ENCODE measurements at places on chromosomes 5 and 9. TPM values are rescaled to one million over a fixed set of nuclear protein-coding genes. Genes with fewer than 3 reads are reported as not detected.

DNA sequence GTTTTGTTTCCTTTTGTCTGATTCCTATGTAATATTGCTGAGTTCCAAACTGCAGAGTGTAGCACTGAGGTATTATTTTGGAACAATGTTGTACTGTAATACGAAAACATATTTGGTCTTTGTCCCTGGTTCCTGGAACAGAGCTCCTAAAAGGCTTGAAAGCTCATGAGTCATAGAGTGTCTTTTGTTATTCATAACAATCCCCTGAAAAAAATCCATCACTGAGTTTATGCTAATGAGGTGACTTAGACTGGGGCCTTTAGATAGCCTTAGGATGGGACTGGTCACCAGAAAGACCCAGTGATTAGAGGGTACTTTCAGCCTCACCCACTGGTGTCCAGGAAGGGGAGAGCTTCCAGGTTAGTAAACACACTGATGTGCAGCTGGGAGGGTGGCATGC, 132.7 kb upstream of the POU5F2 start:
- no peak overlapping the region for H3K27ac ChIP-seq
- H3K4me1 ChIP-seq = no peaks in the 10 kb centered on the region
- no peaks in the 10 kb centered on the region for H3K27me3 ChIP-seq
- no peaks in the 10 kb centered on the region for H3K36me3 ChIP-seq

GRCh38 chr5:97162045-97162444, 19.6 kb upstream of the LIX1 start:
- peaks cover 29% of the 10 kb centered on the region for H3K36me3 ChIP-seq
- peak; percentile 82 for DNase-seq

DNA sequence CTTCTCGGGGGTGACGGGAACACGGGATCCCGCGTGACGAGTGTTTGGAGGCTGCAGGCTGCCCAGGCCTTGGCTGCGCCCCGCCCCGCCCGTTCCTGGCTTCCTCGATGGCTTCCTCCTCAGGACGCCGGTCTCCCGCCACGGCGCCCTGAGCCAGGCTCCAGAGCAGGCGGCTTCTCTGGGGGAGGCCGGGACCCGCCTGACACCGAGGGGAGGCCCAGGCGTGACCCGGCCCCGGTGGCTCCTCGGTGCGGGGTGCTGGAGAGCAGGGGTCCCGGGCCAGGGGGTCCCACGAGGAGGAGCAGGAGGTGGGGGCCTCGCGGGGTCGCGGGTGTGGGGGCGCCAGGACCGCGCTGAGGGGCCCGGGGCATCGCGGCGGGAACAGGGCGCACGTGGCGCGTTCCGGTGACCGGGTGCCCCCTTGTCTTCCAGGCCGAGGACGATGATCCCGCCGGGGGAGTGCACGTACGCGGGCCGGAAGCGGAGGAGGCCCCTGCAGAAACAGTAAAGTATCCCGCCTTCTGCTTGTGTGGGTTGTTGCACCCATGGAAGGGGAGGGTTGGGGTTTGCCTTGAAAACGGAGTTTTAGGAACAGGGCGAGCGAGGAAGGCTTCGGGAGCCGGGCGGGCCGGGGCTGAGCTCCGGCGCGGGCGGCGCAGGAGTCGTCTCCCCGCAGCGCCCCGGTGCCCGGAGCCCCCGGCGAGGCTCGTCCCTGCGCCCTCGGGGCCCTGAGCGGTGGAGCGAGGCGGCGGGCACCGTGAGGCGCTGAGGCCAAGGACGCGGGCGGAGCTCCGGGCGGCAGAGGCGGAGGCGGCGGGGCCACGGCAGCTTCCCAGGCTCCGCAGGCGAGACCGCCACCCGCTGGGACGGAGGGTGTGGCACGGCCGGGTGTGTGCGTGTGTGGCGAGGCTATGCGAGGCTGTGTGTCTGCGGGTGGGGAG, 22.2 kb downstream of the AHRR start:
- peak overlapping the region; percentile 38 for H3K4me3 ChIP-seq
- peak; percentile 80 for DNase-seq
- peaks cover 11% of the 10 kb centered on the region for H3K4me1 ChIP-seq
- H3K36me3 ChIP-seq = no peaks in the 10 kb centered on the region
- H3K27ac ChIP-seq = no peak overlapping the region

The PCDHGB6 gene
- 4.5 TPM for total RNA-seq

DNA sequence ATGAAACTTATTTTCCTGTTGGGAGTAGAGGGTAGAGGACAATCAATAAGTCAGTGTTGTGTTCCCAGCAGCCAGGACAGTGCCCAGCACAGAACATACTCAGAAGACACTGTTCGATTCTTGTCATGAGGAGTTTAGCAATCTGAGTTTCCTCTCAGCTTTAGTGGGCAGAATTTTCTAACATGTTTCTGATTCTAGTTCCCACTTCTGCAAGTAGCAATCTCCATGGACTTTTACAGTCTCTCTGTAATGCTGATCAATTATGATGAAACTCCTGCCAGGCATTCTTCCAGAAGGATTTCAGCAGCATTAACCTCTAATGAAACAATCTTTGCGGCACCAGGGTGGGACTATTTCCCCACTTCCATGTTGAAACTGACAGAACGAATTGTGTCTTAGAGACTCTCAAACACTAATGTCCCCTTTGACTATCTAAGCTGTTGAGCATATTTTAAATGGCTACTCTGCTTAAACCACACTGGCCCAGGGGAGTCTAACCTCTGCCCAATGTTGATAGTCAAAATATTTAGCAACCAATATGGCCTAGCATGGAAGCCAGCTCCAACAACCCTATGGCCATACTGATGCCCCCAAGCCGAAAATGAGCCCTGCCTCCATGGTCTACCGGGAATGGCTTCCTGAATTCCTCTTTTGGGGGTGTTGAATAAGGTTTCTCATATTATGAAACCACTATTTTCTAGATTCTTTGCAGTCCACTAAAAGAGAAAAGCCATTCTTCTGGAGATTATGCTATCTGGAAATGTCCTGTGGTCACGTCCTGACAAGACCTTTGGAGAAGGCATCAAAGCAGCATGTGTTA, 484.3 kb downstream of the BNC2 start:
- H3K4me1 ChIP-seq = no peaks in the 10 kb centered on the region
- no peak for DNase-seq
- H3K27ac ChIP-seq = no peak overlapping the region
- H3K27me3 ChIP-seq = no peaks in the 10 kb centered on the region
- H3K4me3 ChIP-seq = no peak overlapping the region

The SPARC gene
- total RNA-seq = 339 TPM

The EPB41L4B gene
- not detected for total RNA-seq

The SPATA9 gene
- total RNA-seq = not detected

GRCh38 chr5:10268100-10268499, 18.0 kb downstream of the CCT5 start:
- H3K4me3 ChIP-seq = no peak overlapping the region
- H3K36me3 ChIP-seq = peaks cover 30% of the 10 kb centered on the region
- no peaks in the 10 kb centered on the region for H3K27me3 ChIP-seq
- DNase-seq = no peak
- no peak overlapping the region for H3K27ac ChIP-seq

GRCh38 chr9:137490532-137491186, 31.5 kb upstream of the NSMF start:
- no peak for DNase-seq
- no peak overlapping the region for H3K4me3 ChIP-seq
- H3K4me1 ChIP-seq = no peaks in the 10 kb centered on the region
- no peak overlapping the region for H3K27ac ChIP-seq

- H3K4me1 ChIP-seq = peaks cover 9% of the 10 kb centered on the region
- no peaks in the 10 kb centered on the region for H3K36me3 ChIP-seq
- no peak for DNase-seq
- no peak overlapping the region for H3K27ac ChIP-seq
- no peaks in the 10 kb centered on the region for H3K27me3 ChIP-seq
Measured at GRCh38 chr5:148386041-148386440, 2.3 kb downstream of the FBXO38 start.

The PCDHA3 gene
- total RNA-seq = 3.2 TPM

DNA sequence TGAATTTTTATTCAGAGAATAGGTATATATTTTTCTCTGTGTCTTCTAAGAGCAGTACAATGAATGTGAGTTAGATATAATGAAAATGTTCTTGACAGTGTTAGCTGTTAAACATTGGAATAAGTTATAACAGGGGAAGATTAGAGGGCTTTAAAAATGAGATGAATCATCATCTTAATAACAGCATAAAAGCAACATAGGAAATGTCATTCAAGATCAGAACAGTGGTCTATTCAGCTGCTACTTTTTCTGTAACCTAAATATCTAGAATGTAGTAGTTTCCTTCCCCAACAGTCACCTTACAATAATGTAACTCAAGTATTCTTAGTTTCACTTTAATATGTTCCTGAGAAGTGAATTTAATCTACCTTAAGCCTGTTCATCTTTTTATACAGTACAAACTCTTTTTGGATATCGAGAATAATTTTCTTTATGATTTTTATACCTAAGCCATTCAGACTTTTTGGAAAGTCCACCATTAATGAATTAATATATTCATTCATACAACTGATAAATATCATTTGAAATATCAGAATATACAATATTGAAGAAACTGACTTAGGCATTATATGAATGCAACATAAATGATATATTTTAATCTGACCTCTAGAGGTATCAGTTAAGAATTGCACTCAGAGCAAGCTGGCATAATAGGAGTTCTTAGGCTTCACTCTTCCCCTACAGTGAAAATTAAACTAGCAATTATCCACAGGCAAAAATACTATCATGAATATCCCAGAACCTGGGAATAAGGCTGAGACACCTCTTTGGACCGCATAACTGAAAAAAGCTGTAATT, 66.1 kb upstream of the EDIL3 start:
- no peak overlapping the region for H3K27ac ChIP-seq
- H3K27me3 ChIP-seq = no peaks in the 10 kb centered on the region
- H3K4me1 ChIP-seq = no peaks in the 10 kb centered on the region
- DNase-seq = peak; percentile 3
- no peaks in the 10 kb centered on the region for H3K36me3 ChIP-seq

DNA sequence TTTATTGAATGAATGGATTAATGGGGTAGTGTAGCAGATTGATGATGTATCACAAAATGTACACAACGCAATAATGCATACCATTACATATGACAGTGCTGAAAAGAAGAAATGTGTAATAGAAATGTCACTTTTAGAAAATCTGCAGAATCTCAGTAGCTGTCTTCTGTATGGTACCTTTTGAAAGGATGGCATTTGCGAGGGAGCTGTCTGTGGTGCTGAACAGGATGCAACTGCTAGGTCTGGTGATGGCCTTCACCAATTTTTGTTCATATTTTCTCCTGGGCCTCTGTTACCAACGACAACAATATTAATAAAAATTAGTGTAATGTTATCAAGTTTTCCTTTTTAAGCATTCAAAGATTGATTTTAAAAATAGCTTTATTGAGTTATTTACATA, 36.2 kb upstream of the OTULIN start:
- no peak overlapping the region for H3K4me3 ChIP-seq
- no peak overlapping the region for H3K27ac ChIP-seq
- no peaks in the 10 kb centered on the region for H3K36me3 ChIP-seq
- H3K4me1 ChIP-seq = no peaks in the 10 kb centered on the region
- peaks cover 9% of the 10 kb centered on the region for H3K27me3 ChIP-seq
- peak; percentile 67 for DNase-seq

- no peak overlapping the region for H3K27ac ChIP-seq
- no peak for DNase-seq
- no peaks in the 10 kb centered on the region for H3K27me3 ChIP-seq
- no peaks in the 10 kb centered on the region for H3K4me1 ChIP-seq
- no peak overlapping the region for H3K4me3 ChIP-seq
Measured at GRCh38 chr9:89116064-89116804, 62.4 kb downstream of the SHC3 start.

DNA sequence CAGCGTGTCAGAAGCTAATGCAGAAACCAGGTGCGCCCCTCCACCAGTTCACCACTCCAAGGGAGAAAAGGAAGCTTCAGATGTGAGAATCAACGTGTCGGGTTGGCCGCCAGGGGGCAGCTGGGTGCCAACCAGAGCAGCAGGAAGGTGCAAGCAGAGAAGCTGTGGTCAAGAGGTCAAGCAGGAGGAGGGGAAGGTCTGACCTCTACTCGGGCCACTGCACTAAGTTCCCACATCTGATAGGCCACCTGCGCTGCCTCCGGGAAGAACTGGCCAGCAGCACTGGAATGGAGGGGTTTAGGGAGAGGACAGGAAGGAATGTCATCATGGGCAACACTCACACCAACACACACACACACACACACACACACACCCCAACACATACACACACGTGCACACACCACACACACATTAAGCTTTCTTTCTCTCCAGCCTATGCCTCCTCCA, 31.4 kb downstream of the ANXA6 start:
- H3K4me1 ChIP-seq = peaks cover 13% of the 10 kb centered on the region
- peak; percentile 28 for DNase-seq
- no peaks in the 10 kb centered on the region for H3K27me3 ChIP-seq

- no peak for DNase-seq
- no peaks in the 10 kb centered on the region for H3K36me3 ChIP-seq
- H3K4me3 ChIP-seq = no peak overlapping the region
- H3K27me3 ChIP-seq = no peaks in the 10 kb centered on the region
- H3K27ac ChIP-seq = no peak overlapping the region
Measured at GRCh38 chr9:91694081-91694870, 255.8 kb downstream of the ROR2 start.

GRCh38 chr9:116605060-116605459, 82.0 kb upstream of the TRIM32 start:
- no peak overlapping the region for H3K4me3 ChIP-seq
- DNase-seq = no peak
- H3K27ac ChIP-seq = no peak overlapping the region
- H3K27me3 ChIP-seq = no peaks in the 10 kb centered on the region
- no peaks in the 10 kb centered on the region for H3K36me3 ChIP-seq
- no peaks in the 10 kb centered on the region for H3K4me1 ChIP-seq

DNA sequence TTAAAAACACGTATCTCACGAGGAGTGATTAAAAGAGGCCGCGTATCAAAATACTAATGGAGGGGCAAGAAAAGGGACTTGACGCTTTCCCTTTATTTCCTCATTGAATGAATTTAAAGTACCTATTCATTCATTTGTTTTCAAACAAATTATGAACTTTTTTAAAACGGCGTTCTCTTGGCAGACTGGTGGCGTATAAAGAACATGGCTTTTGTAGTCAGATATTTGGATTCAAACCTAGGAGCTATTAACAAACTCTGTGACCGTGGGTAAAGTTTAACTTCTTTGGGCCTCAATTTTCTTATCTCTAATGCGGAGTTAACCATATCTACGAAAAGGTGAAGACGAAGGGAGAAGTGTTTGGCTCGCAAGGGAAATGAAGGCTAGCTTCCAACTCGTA, 876 bp downstream of the CAAP1 start:
- no peaks in the 10 kb centered on the region for H3K4me1 ChIP-seq
- peak overlapping the region; percentile 92 for H3K4me3 ChIP-seq
- peak overlapping the region; percentile 97 for H3K27ac ChIP-seq
- DNase-seq = no peak

The F2R gene
- 83.3 TPM for total RNA-seq

The KCNIP1 gene
- total RNA-seq = 3.6 TPM

Data from A673 (cell line).